Stimulated activated CD8-positive, alpha-beta memory T cell treated with anti-CD3 and anti-CD28 coated beads, Interleukin-2, amount 100 ng/mL, for 48 hours (primary cell): ENCODE measurements at places on chromosomes 7 and 10.
A peak's percentile ranks its signal among the peaks of the same experiment; 100 is the strongest.

DNA sequence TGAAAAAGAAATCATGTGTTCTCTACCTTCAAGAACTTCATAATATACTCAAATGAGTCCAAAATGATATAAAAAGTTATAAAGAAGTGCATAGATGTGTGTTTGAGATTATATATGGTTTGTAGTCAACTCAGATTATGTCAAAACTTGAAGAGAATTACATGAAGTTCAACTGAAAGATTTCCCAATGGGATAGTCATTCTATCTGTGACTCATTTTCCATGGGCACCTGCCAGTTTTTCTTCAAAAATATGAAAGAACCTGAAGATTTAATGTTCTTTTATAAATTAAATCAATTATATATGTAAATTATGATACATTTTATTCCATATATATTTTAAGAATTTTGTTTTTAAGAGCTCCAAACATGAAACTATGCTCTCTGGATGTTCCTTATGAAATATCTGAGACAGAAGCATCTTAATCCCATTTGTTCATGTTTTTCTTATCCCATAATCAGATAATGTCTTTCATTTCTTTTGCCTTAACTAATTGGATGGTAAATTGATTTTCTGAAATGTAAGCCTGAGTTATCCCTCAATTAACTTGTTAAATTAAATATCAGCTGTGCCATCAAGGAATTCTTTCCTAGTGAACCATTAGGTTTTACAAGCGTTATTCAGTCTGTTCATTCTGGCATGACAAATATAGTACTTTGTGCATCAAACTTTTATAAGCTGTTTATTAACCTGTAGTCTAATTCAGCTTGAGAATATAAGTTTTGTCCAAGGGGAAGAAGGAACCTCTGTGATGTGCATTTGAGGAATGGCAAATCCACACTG is 387.1 kb downstream of the IPMK start:
- DNase-seq, result no peak

DNA sequence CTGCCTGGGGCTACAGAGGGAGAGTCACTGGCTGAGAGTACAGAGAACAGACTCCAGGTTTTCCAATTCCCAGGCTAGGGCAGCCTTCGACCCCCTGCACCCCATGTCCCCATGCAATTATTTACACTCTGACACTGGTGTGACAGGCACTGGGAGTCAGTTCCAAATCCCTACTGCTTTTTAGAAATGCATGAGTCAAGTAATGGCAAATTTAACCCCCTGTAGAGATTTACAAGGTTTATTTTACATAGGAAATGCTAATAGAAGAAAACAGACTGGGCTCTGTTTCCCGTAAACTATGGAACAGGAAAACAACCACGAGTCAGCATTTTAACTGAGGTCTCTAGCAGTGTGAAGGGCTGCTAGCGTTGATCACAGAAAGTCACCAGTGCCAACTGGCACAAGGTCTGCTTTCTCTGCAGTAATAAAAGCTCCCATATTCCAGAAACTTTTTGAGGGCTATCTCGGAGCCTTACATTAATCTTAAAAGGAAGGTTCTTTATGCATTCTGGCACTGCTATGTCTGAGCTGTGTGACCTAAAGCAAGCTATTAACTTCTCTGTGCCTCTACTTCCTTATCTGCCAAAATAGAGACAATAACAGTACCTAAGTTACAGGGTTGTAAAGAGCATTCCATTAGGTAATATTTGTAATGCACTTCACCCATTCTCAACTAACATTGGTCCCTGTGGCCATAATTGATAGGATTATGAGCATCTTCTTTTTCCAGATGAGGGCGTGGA is 28.2 kb downstream of the NOD1 start:
- DNase-seq, result no peak

- no peak for DNase-seq
Observed at GRCh38 chr10:126432507-126432906, 44.2 kb upstream of the ADAM12 start.

GRCh38 chr7:75066521-75066920 is 7.1 kb downstream of the RCC1L start:
- no peak for DNase-seq

GRCh38 chr10:11511321-11511720 is 100.1 kb downstream of the USP6NL start:
- DNase-seq, result no peak

DNA sequence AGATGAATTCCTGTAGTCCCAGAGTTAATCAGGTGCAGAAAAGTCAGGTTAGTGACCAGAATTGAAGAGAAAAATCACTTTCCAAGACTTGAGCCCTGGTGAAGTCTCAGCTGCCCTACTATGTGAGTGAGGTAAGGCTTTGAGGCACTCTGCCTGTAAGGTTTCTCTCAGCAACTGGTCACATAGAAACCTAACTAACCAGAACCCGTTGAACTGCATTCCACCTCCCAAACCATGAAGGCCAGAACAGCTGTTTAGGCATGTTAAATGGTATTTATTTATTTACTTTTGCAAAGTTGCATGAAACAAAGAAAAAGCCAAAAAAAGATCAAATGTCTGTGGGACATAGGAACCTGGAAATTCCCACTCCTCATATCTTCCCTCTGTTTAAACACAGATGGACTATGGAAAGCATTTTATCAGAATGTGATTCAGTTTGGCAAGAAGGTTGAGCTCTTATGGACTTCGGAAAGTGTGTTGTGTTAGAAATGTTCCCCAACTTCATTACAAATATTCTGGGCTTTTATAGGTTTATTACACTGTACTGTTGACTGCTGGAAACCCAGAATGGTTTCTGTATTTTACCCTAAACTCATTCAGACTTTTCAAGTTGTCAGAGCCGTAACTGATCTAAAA is 12.8 kb upstream of the GPR85 start:
- DNase-seq, result no peak

- DNase-seq, result no peak
Observed at GRCh38 chr10:12531305-12532220, 182.2 kb downstream of the CAMK1D start.

GRCh38 chr10:79406683-79407422 is 38.6 kb downstream of the ZCCHC24 start:
- DNase-seq, result no peak

DNA sequence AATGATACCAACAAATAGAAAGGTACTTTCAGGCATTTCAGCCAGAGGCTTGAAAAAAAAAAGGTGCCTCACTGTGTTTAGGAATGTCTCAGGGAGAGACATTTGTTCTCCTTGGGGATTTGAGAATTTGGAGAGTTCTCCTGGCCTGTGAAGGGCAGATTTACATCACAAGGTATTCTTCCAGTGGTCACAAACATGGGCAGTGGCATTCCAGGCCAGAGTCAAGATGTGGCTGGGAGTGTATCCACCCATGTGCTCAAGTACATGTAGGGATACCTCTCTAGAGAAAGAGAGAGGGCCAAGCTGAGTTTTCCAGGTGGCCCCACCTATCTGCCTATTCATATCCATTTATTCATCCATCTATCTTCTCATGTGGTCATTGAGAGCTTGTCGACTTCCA is 253.8 kb downstream of the LRMDA start:
- DNase-seq, result no peak

GRCh38 chr7:135275971-135276580 is 42.4 kb downstream of the STRA8 start:
- no peak for DNase-seq

DNA sequence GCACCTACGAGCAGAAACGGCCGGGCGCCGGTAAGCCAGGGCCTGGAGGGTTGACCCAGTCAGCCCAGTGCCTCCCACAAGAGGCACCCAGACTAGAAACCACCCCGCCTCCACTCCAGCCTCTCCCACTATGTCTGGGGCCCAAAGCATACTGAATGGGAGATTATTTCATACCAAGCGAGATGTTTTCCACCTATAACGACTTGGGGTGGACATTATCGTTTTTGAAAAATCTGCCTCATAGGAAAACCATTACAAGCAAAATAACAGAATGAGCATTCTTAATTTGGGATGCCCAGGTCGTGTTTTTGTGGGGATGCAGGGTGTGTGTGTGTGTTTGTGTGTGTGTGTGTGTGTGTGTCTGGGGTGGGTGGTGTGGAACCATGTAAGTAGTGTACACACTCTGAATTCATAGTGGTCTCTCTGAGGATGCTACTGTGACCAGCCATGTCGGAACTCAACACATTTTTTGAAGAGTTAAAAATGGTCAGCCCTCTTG is 1.6 kb downstream of the HOXA6 start:
- DNase-seq, result no peak

GRCh38 chr7:16571941-16572340 is 45.3 kb downstream of the LRRC72 start:
- DNase-seq, result no peak

DNA sequence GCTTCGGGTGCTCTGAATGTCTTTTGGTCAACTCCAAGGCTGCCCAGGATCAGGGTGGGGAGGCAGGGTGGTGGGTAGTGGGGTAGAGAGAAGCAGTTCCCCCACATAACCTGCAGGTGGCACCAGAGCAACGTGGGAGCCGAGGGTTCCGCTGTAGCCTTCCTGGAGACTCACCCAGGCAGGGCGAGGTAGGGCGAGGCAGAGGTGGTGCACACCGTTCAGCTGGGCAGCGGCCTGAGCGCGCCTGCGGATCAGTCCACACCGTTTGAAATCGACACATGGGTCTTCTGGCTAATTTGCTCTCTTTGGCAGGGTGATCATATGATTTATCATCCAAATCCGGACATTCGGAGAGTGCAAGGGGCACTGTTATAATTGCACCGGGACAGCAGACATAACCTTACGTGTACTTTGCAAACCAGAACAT is 41.4 kb upstream of the MAP3K8 start:
- peak; percentile 62 for DNase-seq

DNA sequence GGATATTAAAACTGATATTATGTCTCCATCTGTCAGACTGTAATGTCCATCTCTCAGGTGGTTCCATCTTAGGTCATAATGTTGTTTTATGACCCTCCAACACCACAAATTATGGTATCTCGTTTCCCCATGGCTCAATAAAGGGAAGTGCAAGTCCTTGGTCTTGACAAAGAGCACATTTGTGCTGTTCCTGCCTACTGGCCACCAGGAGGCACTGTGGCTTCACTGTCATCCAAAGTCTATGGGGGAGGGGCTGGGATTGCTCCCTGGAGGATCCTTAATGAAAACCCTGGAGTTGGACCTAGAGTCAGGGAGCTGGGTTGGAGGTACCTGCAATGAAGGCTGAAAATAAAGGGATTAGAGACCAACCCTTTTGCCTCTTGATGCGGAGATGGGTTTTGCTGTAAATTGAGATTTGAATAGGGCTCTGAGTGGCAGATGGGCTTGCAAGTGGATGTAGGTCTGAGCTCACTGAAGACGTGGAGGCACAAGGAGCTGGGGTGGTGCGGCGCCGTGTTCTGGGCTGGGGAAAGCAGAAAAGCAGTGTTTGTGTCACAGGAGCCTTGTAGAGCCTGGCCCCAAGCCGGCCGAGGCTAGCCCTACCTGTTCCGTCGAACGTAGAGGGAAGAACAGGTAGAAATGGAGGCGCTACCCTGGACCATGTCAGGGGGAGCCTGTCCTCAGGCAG is 180.5 kb upstream of the PRSS58 start:
- DNase-seq, result no peak

DNA sequence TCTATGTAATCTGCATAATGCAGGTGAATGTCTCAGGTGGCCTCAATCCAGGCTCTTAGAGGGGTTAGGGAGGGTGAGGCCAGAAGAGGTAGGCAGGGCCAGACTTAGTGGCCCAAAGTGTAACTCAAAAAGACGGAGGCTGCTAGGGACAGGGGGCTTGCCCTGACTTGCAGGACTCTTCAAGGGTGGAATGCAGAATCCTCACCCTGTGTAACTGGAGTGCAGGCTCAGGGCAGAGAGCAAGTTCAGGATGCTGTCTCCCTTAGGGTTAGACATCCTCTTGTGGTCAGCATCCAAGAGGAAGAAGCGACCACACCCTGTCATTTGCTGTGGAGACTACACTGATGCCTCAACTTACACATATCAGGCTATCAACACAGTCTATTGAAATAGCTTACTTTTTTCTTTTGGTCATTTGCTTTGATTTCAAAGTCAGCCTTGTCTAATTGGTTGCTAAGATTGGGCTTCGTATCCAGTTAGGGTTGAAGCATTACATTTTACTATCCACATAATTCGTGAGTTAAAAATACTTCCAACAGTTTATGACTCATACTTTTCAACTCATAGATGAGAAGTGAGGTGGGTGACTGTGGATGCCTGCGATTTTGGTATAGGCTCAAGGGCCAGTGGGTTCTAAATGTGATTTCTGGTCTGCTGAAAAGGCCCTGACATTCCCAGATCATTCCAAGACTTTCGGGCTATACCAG is 563.6 kb downstream of the SUGCT start:
- no peak for DNase-seq

- no peak for DNase-seq
Observed at GRCh38 chr7:123285076-123285700, 85.4 kb upstream of the SLC13A1 start.

- DNase-seq, result no peak
Observed at GRCh38 chr10:114623661-114624294, 34.3 kb downstream of the ABLIM1 start.

DNA sequence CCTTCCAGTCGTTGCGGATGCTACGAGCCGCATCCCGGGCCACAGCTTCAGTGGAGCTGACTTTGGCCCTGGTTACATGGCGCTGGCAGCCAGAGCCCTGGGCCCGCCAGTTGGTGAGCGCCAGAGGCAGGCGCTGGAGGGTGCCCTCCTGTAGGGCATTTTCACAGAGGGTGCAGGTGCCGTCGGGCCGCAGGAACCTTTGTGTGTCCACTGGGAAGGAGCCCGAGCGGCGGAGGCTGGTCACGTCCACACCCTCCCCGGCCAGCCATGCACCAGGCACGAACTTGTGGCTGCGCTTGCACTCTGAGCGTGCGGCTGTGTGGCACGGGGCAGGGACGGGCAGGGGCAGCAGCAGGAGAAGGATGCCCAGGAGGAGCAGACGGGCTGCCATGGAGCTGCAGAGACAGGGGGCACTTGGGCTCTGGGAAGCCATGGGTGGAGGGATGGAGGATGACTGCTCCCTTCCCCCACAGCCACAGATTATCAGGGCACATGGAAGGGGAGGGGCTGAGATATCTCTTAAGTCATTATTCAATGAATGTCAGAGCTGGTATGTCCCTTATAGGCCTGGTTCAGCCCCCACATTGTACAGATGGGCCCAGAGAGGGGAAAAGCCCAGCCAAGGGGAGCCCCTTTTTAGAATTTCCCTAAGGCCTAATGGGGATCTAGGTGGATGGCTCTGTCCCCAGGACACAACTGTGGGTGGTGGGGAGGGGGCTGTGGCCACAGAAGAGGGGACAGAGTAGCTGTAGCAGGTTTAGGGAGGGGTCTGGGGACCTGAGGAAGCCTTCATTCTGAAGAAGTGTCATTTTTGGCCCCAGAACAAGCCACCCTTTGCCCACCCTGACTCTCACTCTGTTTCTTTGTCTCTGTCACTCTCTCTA is 1.8 kb downstream of the PRF1 start:
- no peak for DNase-seq

DNA sequence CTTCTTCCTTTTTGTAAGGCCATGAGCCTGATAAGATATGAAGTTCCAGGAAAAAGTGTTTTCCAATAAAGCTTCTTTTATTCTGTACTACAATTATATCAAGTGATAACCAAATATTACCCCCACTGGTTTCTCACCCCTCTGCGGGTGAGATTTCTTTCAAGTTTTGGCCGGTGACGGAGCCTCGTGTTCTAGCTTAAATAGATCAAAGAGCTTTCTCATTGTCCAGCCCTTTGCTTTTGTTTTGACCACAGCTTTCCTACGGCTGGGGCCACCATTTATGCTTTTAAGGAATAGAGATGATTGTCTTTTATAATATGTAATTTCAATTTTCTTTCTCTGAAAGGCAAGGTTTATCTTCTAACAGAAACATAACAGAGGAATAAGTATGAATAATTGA is 196.7 kb upstream of the MTPN start:
- no peak for DNase-seq

- DNase-seq, result no peak
Observed at GRCh38 chr7:4144172-4144701, 537.9 kb upstream of the FOXK1 start.
